ENCODE measurements at places on chromosomes 6 and 20.

DNA sequence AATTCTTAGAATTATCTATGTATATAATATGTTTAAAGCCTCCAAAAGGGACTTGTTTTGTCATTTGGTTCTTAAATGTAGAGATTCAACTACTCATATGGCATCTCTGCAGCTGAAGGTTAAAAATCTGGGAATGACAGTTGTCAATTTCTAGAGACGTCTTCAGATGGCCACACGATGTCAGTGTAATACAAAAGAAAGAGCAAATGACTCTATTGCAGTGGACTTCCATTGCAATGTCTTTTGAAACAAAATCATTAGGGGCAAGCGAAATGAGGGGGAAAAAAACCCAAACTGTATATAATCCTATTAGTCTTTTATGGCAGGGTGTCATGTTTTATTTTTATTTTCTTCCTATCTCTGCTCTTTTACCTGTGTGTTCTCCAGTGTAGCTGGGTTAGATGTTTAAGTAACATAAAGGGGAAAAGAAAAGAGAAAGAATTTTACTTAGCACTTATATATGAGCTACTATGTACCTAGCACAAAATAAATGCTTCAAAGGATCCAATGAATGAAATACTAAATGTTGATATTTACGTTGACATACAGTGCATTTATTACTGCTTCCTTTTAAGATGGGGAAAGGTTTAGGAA, 26.2 kb downstream of the CCN2 start:
- DNase-seq: no peak

DNA sequence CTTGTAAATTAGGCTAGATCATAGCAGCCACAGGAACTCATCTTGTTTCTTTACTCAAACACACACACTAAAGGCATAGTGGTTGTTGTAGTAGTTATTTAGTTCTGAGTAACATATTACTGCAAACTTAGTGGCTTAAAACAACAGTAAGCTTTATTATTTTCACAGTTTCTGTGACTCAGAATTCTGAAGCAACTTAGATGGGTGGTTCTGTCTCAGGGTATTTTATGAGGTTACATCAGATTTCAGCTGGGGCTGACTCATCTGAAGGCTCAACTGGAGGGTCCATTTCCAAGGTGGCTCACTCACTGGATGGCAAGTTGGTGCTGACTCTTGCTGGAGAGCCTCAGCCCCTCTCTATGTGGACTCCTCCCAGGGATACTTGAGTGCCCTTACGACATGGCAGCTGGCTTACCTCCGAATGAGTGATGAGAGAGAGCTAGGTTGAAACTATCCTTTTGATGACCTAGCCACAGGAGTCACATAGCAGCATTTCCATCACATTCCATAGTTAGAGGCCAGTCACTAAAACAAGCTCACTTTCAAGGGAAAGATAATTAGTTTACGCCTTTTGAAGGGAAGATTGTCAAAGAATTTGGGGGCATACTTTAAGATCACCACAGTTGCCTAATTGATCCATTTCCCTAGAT, 136.5 kb upstream of the PRND start:
- no peak for DNase-seq

DNA sequence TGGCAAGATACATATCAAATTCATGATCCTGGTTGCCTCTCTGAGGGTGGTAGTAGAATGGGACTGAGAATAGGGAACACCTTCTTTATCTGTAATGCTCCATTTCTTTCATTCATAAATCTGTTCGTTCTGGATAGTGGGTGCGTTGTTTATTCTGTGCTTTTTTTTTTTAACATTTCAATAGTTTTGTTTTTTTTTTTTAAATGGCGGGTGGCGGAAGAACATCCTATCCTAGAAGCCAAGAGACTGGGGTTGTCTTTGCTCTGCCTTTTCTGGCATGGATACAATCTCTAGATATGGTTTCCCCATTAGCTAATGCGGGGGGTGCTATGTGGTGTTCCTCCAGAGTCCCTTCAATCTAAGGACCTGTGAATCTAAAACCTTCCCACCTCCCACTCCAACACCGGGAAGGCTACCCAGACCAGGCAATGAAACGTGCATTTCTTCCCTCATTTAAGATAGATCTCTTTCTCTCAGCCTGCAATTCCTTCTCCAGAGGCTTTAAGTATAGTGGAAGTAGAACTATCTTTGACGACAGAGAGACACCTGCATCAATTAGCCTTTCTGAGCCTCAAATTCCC, 883 bp upstream of the CCDC28A start:
- no peak for DNase-seq

- DNase-seq: no peak
These were observed 18.7 kb upstream of the APMAP start for GRCh38 chr20:25011261-25011660.

- no peak for DNase-seq
These were observed 2.2 kb upstream of the SDCBP2 start for GRCh38 chr20:1331101-1331500.

- DNase-seq: no peak
These were observed 120.4 kb downstream of the CDH26 start for GRCh38 chr20:60078351-60079250.

Measured in stimulated activated CD8-positive, alpha-beta memory T cell treated with anti-CD3 and anti-CD28 coated beads, Interleukin-4, amount 100 ng/mL, for 4 hours (primary cell).